T follicular helper cell (primary cell): ENCODE measurements at places on chromosomes 5 and 9.

GRCh38 chr5:24633715-24634325 lies 11.0 kb downstream of the CDH10 start:
- DNase-seq = no peak

- no peak for DNase-seq
These were observed 57.0 kb downstream of the SECISBP2 start for GRCh38 chr9:89375191-89375760.

- no peak for DNase-seq
These were observed 12.1 kb upstream of the RIMOC1 start for GRCh38 chr5:41892031-41892430.

GRCh38 chr9:86664603-86665002 lies 282.7 kb downstream of the GAS1 start:
- no peak for DNase-seq

- no peak for DNase-seq
These were observed 25.9 kb downstream of the MAT2B start for GRCh38 chr5:163531272-163531671.

- no peak for DNase-seq
These were observed 32.1 kb downstream of the PCA3 start for GRCh38 chr9:76796296-76796695.

DNA sequence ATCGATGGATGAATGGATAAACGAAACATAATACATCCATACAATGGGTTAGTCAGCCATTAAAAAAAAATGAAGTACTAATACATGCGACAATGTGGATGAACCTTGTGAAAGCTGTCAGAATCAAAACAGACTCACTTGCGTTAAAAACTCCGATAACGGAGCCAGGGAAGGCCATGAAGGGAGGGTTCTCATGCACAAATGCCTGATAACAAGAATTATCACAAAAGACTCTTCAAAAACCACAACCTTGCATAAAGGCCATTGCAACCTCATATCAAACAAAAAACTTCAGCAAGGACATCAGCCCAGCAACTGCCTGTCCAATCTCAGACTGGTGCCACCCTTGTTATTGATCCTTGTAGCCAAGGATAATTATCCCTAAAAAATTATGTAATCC lies 13.7 kb downstream of the ERMP1 start:
- DNase-seq = no peak

GRCh38 chr9:71858812-71859211 lies 52.2 kb downstream of the ABHD17B start:
- no peak for DNase-seq

GRCh38 chr5:177588413-177588909 lies 3.5 kb upstream of the TMED9 start:
- no peak for DNase-seq

- no peak for DNase-seq
These were observed 63.6 kb downstream of the MAN2A1 start for GRCh38 chr5:109753279-109753678.

DNA sequence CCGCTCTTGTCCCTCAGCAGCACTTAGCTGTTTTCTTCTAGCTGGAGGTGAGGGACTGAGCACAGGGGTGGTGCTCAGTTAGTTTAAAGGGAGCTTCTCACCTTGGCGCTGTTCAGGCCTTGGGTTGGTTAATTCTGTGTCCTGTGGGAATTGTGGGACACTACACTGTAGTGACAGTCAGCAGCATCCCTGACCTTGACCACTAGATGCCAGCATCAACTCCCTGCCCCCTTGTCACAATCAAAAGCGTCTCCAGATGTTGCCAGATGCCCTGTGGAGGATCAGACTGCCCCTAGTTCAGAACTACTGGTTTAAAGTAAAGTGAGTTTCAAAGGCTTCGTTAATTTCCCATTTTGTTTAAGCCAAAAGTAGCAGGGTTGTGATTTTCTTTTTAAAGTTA lies 65.5 kb upstream of the DMRT3 start:
- DNase-seq = no peak

- DNase-seq = no peak
These were observed 123.5 kb downstream of the SMARCA2 start for GRCh38 chr9:2138646-2139045.

GRCh38 chr5:39714036-39714698 lies 289.4 kb upstream of the DAB2 start:
- peak; percentile 29 for DNase-seq

DNA sequence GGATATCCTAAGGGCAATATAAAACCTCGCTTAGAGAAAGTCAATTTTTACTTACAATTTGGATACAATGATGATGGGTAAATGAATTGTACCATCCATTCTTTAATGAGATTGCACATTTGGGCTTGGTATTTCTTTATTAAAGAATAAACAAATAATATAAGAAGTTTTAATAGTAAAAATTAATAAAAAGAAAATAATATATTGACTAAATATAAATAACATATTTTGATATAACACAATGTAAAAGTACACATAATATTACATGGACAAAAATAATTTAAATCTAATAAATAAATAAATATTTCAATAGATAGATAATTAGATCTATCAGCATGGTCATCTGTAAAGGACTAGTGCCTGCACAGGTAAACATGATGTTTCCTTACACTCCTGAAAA lies 944 bp downstream of the IFNA21 start:
- DNase-seq = no peak

GRCh38 chr9:123392802-123393201 lies 36.8 kb downstream of the CRB2 start:
- DNase-seq = no peak

DNA sequence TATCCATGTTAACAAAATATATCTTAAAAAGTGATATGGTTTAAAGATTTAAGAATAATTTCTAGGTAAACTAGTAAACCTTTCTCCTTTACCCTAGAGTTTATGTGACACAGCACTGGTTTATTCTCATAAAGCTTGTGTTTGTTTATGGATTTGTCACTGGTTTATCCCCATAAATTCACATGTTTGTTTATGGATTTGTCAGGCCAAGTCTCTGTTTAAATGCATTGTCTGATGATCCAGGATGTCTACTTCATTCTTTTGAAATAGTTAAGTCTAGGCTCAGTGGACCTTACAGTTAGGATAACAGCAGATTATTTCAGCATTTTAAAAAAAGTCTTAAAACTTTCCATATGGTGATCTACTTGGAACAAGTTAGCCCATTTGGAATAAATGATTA lies 334.0 kb downstream of the ARRDC3 start:
- no peak for DNase-seq

DNA sequence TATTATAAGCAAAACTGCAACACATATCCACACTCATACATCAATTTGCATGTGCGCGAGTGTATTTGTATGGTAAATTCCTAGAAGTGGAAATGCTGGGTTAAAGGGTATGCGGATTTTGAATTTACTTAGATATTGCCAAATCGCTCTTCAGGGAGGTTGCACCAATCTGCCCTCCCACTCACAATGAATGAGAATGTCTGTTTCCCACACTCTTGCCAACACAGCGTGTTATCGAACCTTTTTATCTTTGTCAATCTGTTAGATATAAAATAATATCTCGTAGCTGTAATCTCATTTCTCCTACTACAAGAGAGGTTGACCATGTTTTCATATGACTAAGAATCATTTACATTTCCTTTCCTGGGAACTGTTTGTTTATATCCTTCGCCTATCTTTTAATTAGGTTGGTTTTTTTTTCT lies 35.7 kb downstream of the LHX2 start:
- DNase-seq = no peak

DNA sequence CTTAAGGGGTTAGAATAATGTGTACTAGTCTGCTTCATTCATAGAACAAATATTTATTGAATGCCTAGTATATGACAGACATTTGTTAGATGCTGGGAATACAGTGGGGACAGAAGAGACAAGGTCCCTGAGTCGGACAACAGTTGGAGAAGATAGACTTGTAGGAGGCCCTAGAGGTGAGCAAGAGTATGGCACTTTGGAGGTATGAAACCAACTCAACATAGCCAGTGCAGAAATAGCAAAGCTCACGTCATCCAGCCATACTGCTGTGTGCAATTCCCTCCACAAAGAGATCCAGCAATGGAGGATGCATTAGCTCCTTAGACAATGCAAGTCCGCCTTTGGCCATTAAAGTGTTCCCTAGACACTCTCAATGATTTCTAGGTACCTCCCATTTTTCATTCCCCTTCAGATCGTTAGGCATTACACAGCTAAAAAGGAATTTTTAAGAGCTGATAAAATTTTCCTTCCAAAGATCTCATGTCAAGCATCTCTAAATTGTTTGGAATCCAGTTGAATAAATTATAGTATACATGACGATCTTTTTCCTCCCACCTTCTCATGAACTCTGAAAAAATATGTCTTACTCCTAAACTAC lies 1949.6 kb upstream of the WWC1 start:
- no peak for DNase-seq

- no peak for DNase-seq
These were observed 60.8 kb downstream of the PFDN1 start for GRCh38 chr5:140242099-140242498.

- DNase-seq = no peak
These were observed 853.3 kb downstream of the TLE1 start for GRCh38 chr9:80836013-80836412.

GRCh38 chr9:124183772-124184171 lies 74.0 kb upstream of the NEK6 start:
- no peak for DNase-seq

- no peak for DNase-seq
These were observed 152.9 kb upstream of the ISL1 start for GRCh38 chr5:51230336-51230735.

DNA sequence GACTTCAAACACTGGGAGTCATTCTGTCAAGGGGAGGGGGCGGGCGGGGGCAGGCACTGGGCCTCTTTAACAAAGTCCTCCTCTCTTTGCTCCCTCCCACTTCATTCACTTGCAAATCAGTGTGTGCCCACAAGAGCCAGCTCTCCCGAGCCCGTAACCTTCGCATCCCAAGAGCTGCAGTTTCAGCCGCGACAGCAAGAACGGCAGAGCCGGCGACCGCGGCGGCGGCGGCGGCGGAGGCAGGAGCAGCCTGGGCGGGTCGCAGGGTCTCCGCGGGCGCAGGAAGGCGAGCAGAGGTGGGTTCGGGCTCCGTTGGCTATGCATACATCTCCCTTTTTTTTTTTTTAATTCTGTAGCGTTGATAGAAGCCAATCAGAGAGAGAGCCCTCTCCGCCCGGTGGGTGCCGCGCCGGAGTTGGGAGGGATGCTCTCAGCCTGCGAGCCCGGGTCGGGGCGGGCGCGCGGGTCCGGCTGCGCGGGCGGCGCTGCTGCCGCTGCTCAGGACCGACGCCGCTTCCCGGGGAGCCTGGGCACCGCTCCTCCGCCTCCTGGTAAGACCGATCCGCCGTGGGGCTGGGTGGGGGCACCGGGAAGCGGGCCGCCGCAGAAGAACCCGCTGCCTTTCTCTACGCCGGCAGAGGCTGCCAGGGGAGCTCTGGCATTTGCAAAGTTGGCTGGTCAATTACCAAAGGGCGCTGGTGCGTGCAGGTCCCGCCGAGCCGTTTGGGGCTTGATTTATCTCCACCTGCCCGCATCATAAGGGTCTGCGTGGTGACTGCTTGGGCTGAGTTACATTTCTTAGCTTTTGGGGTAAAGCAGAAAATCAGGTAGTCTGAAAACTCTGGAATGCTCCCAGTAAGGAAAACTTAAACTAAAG lies at the start of gene CDH6:
TSS of gene CDH6 (plus strand) at position 96 of the 877 bp plus-strand sequence. CDS start 73,788 bp downstream, outside the sequence.
- DNase-seq = no peak

- DNase-seq = no peak
These were observed 69.3 kb downstream of the TRIM36 start for GRCh38 chr5:115100319-115100955.

GRCh38 chr9:130663258-130663976 lies 977 bp upstream of the PRDM12 start:
- DNase-seq = no peak

GRCh38 chr5:5705010-5705409 lies 282.5 kb downstream of the ICE1 start:
- no peak for DNase-seq

- no peak for DNase-seq
These were observed 65.4 kb downstream of the MED27 start for GRCh38 chr9:132014218-132014805.

DNA sequence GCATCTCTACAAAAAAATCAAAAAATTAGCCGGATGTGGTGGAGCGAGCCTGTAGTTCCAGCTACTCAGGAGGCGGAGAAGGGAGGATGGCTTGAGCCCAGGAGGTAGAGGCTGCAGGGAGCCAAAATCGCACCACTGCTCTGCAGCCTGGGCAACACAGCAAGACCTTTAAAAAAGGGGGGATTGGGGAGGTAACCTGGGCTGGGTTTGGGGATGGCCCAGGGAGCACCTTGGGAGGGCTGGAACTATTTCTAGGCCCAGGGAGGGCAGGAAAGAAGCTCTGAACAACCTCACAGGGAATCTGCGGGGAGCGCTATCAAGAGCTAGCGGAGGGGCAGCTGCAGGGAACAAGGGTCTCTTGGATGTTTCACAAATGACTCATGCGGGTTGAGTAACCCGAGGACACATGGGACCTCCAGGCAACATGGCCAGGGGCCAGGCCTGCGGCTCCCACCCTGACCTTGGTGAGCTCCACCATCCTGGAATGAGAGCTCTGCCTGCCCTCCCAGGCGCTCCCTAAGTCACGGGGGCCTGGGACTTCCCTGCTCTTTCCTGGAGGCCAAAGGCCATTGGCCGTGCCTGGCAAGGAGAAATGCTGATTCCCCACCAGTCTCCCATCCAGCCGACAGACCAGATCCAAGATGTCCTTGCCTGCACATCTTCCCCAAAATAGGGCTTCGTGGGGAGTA lies 23.4 kb downstream of the SARDH start:
- no peak for DNase-seq

GRCh38 chr5:23583081-23583480 lies 75.7 kb downstream of the PRDM9 start:
- DNase-seq = no peak

DNA sequence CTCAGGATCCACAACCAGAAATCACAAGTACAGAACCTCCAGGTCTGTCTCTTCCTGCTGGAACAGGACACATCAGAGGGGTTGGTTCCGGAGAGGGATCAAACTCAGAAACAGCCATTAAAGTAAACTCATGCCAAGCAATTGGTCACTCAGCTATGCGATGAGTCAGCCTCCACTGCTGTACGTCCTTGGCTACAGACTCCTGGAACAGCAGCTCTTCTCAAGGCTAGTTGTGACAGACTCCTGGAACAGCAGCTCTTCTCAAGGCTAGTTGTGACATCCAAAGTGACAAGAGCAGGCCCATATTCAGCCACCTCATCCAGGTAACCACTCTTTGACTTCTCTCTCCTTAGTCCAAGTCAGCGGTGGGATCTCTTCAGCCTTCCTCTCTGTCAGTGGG lies at the start of gene SPINK13:
TSS of gene SPINK13 (plus strand) at position 229 of the 400 bp plus-strand sequence. CDS start 1,279 bp downstream, outside the sequence.
- no peak for DNase-seq

DNA sequence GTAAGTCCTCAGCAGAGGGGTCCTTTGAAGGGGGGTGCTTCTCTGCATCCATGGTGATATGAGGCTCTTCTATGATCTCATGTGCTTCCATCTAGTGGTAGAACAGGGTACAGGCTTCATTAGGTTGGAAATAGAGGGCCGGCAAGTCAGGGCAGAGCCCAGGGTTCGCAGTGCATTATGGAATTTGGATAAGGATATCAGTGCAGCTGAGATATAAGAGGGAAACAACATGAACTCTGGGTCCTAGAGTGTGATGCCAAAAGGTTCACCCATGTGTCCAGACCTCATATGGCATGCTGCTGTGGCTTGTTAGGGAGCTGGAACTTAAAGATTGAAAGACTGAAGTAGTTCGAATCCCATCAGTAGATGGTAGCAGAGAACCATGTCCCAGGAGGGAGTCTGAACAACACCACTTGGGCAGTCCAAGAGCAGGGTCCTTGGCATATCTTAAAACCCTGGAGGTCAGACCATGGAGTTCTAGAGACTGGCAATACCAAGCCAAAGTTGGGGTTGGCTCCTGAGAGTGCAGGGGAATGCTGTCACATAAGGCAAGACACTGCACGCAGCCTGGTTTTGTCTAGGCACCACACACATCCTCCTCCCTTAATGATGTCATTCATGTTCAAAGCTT lies 2.3 kb downstream of the FAM221B start:
- DNase-seq = no peak
